Islet precursor cell (in vitro differentiated cells): ENCODE measurements at places on chromosomes 2 and 18.
A peak's percentile ranks its signal among the peaks of the same experiment; 100 is the strongest.

DNA sequence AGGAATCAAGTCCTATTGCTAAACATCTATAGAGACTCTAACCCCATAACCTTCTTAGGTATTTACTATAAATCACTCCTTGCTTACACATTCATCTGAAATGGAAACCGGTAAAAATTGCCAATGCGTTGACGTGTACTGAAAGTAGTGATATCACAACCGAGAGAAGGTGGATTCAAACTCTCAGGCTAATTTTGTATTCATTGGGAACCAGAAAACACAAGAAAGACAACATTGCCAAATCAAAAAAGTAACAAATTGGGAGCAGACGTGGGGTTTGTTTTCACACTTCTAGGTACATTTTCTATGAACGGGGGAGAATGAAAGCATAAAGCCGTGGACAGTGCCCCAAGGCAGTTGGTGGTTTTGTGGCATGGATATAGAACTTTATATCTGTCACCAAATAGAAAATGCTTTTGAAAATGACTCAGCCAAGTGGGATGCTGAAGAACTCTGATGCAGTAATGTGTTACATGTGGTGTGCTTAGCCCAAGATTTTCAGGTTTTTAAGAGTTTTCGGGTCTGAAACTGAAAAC lies 155.1 kb upstream of the RASGRP3 start:
- no peak for DNase-seq

GRCh38 chr2:200172944-200173581 lies 133.4 kb upstream of the SPATS2L start:
- no peak for DNase-seq

DNA sequence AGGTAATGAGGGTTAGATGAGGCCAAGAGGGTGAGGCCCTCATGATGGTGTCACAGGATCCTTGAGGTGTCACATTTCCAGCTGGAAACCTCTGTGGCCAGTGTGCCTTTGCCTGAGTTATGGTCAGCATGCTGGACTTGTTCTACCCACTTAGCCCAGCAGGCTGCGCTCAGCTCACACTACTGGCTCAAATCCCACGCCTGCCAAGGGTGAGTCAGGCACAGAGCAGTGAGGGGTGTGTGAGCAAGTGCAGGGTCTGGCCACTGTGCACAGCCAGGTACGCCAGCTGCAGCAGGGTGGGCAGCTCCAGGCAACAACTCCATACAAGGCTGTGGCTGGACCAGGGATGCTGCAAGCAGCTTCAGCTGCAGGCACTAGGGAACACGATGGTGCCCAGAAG lies 616.6 kb upstream of the FSHR start:
- peak; percentile 92 for DNase-seq

DNA sequence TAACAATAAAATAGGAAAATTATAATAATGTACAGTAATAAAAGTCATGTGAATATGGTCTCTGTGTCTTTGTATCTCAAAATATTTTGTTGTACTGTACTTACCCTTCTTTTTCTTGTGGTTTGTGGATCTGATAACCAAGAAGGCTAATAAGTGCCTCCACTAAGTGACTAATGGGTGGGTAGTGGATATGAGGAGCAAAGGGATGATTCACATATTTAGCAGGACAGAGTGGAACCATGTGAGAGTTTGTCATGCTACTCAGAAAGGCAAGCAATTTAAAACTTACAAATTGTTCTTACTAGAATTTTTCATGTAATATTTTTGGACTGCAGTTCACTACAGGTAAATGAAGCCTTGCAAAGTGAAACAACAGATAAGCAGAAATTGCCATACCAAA lies 1241.2 kb upstream of the CDH2 start:
- DNase-seq = no peak

DNA sequence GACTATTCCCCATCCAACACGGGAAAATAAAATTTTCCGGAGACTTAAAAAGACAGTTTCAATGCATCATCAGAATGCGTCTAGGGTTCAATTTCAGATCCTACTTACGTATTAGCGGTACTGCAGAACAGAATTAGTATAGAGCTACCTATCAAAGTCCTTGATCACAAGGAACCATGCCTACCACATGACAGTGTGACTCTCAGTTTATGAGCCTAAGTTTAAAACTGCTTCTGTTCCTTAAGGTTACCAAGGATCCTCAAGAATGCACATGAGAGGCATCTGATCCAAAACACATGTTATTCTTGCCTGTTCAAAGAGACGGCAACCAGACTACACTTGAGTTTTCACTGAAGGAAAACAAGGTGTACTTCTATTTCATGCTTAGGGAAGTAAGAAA lies 369.7 kb downstream of the EPHA4 start:
- DNase-seq = no peak

GRCh38 chr18:3704556-3705344 lies 254.8 kb downstream of the TGIF1 start:
- no peak for DNase-seq

DNA sequence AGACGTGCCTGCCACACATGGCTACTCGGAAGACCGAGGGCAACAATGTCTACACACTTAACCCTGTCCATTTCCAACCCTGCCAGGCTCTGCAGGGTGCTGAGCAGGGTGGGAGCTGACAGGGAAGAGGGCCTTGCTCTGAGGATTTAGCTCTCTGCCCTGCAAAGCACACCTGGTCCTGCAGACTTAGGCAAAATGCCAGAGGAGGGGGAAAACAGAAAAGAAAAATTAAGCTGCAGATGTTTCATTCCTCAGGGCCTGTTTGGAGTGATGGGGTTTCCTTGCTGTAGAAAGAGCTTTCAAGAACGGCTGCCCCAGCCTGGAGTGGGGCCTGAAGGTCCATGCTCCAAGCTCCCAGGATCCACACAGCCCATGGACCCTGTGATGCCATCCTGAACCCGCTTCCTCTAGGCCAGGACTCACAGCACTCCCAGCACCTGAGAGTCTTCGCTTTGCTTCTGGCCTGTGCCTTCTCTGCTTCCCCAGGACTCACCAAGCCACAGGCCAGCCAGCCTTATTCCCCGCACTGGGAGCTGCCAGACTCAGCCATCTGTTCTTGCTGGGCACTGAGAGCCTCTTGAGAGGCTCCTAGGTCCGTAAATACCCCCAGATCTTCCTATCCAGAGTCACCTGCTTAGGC lies 9.1 kb upstream of the TEX51 start:
- DNase-seq = peak; percentile 47

- no peak for DNase-seq
These were observed 45.6 kb upstream of the ARHGAP15 start for GRCh38 chr2:143083636-143084035.

DNA sequence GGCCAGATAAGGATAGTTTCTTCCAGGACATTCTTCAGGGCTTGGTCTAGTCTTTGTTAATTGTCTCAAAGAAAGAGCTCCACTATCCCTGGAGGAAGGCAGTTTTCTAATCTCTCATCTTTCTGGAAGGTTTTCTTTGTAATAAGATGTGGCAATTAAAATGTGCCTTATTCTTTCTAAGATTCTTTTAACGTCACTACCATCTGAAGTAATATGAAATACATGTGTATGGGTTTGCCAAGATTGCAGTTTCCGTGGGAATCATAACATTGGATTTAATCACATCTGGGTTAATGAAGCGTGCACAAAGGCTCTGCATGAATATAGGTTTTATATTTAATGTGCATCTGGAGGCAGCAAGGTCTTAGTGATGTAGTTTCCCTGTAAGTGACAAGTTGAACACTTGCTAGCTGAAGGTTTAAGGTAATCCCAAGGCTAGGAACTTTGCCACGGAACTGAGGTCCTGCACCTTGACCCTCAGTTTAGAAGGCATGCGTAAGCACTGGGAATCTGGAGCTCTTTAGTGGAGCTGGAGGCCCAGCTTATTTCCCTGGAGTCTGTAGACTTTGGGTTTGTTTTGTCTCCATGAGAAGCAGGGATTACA lies 25.7 kb downstream of the DIS3L2 start:
- no peak for DNase-seq

DNA sequence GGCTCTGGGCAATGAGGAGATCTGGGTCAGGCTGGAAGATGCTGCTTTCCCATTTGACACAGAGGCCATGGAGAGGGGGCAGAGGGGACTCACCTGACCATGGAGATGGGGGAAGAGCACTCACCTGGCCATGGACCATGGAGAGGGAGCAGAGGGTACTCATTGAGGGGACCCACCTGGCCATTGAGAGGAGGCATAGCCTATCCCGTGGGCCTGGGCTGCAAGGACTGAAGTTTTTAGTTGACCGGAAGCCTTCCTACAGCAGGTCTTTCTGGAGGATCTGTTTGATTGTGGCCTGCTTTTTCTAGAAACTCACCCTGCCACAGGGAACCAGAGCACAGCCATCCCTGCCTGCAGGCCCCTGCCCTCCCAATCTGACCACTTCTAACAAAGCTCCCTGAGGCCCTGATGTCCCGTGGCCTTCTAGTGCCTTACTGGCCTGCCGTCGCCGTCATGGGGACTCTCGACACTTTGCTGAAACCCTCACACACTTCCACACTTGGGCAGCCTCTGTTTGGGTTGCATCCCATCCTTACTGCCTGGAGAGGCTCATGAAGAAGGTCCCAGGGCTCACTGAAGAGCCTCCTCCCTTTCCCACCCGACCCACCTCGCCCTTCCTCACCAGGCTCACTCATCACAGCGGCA lies 5.1 kb upstream of the PROM2 start:
- no peak for DNase-seq

DNA sequence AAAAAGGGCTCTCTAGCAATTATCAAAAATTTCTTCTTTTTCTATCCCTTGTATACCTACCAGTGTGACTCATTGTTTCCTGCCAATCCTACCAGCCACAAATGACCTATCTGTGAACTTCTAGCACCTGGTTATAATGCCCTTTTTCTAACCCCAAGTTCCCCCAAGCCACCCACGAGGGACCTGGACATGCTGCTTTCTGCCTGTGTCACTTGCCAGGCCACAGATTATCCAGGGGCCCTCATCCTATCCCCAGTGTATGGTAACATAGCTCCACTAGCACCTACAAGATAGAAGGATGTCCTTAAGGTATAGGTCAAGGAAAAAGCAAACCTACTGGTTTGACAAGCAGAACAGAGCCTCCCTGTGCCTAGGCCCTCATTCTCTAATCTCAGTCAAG lies 26.8 kb downstream of the AAK1 start:
- DNase-seq = peak; percentile 52

DNA sequence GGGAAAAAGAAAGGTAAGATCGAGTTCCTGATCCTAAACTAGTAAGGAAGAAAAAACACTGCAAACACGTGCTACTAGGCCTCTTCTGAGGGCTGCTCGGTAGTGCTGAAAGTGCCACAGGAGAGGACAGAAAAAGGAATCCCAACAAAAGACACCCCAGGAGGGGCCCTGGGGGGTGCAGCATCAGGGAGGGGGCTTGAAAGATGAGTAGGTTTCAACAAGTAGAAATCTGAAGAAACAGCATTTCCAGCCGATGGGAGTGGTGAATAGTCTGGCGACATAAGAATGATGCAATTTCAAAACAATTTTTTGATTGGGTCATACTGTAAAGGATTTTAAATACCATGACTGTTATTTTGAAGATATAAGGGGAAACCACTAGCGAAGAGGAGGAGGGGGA lies 98.6 kb downstream of the NOL10 start:
- no peak for DNase-seq

GRCh38 chr2:158042245-158042644 lies 59.4 kb upstream of the UPP2 start:
- no peak for DNase-seq

- DNase-seq = no peak
These were observed 176.7 kb downstream of the MYO1B start for GRCh38 chr2:191421950-191422349.

- no peak for DNase-seq
These were observed 98.7 kb downstream of the COPS8 start for GRCh38 chr2:237184192-237184918.

- peak; percentile 53 for DNase-seq
These were observed 169.8 kb upstream of the PKDCC start for GRCh38 chr2:41878056-41878455.

GRCh38 chr2:86176597-86176996 lies 18.7 kb downstream of the IMMT start:
- no peak for DNase-seq

- DNase-seq = peak; percentile 68
These were observed 73.0 kb upstream of the ITGA6 start for GRCh38 chr2:172354347-172354746.

DNA sequence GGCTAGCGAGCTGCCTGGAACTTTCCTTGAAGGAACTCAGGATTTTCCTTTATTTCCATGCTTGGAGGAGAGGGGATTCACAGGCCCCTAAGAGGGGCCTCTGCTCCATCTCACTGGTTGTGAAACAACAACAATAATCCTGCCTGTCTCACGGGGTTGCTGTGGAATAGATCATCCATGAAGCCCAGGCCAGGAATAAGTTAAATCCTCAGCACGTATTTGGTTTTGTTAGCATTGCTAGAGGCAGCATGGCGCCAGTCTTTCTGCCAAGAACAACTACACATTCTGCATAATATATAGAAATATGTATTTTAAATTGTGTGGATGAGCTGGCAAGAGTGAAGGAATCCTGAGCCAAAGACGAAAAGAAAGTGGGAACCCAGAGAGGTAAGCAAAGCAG lies 80.8 kb upstream of the L3MBTL4 start:
- DNase-seq = no peak

DNA sequence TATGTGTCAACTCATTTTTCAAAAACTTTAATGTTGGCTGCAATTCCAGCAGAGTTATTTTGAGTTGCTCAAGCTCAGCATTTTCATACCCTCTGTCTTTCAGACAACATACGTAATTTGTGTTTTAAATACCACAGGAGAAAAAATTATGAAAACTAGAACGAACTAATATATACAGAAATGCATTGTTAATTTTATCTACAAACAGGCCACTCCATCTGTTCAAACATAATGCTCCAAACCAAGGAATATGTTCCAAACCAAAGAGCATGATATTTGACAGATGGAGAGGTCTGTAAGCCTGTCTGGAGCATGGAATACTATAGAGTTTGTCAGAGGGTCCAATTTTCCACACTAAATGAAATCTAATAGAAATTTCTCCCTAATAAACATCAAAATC lies 536.2 kb upstream of the FSIP2 start:
- DNase-seq = no peak

DNA sequence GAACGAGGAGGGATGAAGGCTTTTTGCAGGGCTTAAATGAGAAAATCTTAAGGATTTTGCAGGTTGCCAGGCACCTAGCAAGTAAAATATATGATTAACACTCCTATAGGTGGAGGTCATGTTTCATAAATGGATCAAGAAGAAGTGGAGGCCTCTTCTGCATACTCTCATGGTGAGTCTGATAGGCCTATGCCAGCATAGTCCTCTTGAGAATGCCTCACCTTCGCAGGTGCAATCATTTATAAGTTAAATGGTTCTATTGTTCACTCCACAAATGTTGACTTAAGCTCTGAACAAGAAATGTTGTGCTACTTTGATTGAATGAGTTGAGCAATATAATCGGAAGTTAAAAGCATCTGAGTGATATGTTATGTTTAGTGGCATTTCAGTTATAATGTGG lies 12.1 kb downstream of the LRRTM1 start:
- no peak for DNase-seq

DNA sequence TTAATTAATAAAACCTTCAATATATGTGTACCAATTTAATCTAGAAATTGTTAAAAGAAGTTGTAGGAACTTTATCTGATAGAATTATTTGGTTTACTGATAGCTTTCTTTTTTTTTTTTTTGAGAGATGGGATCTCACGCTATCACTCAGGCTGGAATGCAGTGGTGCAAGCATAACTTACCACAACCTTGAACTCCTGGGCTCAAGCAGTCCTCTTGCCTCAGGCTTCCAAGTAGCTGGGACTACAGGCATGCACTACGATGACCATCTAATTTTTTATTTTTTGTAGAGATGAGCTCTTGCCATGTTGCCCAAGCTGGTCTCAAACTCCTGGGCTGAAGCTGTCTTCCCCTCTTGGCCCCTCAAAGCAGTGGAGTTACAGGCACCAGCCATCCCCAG lies 66.8 kb downstream of the CCDC138 start:
- peak; percentile 65 for DNase-seq

- no peak for DNase-seq
These were observed 48.4 kb downstream of the TMEFF2 start for GRCh38 chr2:192146069-192147015.
